Pancreas (tissue), 10 donors: ENCODE measurements at places on chromosomes 7 and 10. TPM values are rescaled to one million over a fixed set of nuclear protein-coding genes. Genes with fewer than 3 reads are reported as not detected.
A peak's percentile ranks its signal among the peaks of the same experiment; 100 is the strongest.

- H3K27ac ChIP-seq, result peak overlapping the region; percentile 35
- no peak overlapping the region for H3K4me3 ChIP-seq
Measured at GRCh38 chr7:23759671-23760391, 49.8 kb downstream of the STK31 start.

DNA sequence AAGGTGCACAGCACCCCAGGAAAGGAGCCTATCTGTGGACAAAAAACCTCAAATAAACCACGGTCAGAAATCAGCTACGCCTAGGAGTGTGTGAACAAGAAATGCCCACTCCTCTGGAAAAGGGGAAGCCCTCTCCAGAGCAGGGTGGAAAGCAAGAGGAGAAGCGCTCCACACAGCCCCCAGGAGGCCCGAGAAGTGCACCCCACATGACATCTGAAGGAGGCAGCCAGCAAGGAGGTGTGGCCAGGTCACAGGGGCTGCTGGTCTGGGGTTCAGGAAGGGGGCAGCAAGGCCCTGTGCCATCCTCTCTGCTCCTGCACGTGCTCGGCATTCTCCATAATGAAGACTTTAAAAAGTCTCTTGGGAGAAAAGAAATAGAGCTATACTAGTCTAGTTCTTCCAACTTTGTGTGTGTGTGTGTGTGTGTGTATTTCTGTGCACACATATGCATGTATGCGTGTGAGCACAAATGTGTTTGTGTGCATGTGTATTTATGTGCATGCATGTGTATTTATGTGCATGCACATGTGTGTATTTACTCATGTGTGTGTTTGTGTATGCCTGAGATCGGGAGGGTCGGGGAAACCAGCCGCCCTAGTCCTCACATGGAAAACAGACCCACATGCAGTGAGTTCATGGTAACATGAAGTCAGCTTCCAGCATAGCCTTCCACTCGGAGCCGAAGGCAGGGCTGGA, 76.5 kb downstream of the TNS3 start:
- H3K36me3 ChIP-seq, result no peaks in the 10 kb centered on the region
- H3K4me1 ChIP-seq, result peaks cover 28% of the 10 kb centered on the region

- H3K36me3 ChIP-seq, result no peaks in the 10 kb centered on the region
- H3K27me3 ChIP-seq, result no peaks in the 10 kb centered on the region
- H3K27ac ChIP-seq, result no peak overlapping the region
- no peaks in the 10 kb centered on the region for H3K4me1 ChIP-seq
- no peak for DNase-seq
Measured at GRCh38 chr10:23293145-23293724, 51.4 kb downstream of the C10orf67 start.

The CPXM2 gene
- total RNA-seq, result 0.75 TPM

GRCh38 chr10:116207690-116208089, 65.3 kb downstream of the GFRA1 start:
- no peaks in the 10 kb centered on the region for H3K36me3 ChIP-seq
- no peaks in the 10 kb centered on the region for H3K4me1 ChIP-seq
- no peak for DNase-seq
- no peaks in the 10 kb centered on the region for H3K27me3 ChIP-seq
- H3K4me3 ChIP-seq, result no peak overlapping the region
- H3K27ac ChIP-seq, result no peak overlapping the region

The HOXA11 gene
- total RNA-seq, result not detected

The PDZD7 gene
- total RNA-seq, result 0.49 TPM

- H3K4me1 ChIP-seq, result no peaks in the 10 kb centered on the region
- H3K27me3 ChIP-seq, result no peaks in the 10 kb centered on the region
- H3K4me3 ChIP-seq, result no peak overlapping the region
Measured at GRCh38 chr7:42091461-42092291, 145.3 kb downstream of the GLI3 start.

The SPDYE11 gene
- total RNA-seq, result not detected

DNA sequence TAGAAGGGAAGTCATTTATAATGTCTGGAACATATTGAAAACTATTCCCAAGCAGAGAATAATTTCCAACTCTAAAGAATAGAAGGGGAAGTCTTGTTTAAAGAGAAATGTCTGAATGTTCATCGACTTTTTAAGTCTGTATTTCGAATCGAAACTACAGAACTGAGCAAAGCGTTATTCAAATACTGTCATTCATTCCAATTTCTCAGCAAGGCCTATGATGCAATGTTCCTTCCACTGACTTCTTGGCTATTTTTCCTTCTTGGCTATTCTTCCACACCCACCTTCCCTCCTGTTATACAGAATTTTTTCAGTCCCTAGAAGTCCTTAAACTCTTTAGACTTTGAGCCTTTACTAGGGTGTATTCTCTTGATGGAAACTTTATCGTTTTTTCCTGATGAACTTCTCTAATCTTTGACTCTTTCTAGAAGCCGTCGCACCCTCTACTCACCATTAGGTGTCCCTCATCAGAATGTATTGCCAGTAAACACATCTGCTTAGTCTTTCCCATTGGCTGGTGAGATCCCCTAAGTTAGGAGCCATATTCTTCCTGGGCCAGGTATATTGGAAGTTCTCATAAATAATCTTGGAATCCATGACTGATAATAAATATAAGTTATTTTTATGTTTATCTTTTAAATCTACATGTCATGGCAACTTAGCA, 235.7 kb upstream of the CCDC6 start:
- H3K27me3 ChIP-seq, result no peaks in the 10 kb centered on the region
- no peak overlapping the region for H3K4me3 ChIP-seq
- H3K36me3 ChIP-seq, result no peaks in the 10 kb centered on the region
- DNase-seq, result no peak
- H3K4me1 ChIP-seq, result peaks cover 6% of the 10 kb centered on the region

- H3K36me3 ChIP-seq, result no peaks in the 10 kb centered on the region
- no peak overlapping the region for H3K4me3 ChIP-seq
- no peaks in the 10 kb centered on the region for H3K27me3 ChIP-seq
- H3K27ac ChIP-seq, result no peak overlapping the region
Measured at GRCh38 chr7:28500138-28500537, 87.8 kb downstream of the CREB5 start.
